ENCODE measurements at places on chromosomes 4 and X.

DNA sequence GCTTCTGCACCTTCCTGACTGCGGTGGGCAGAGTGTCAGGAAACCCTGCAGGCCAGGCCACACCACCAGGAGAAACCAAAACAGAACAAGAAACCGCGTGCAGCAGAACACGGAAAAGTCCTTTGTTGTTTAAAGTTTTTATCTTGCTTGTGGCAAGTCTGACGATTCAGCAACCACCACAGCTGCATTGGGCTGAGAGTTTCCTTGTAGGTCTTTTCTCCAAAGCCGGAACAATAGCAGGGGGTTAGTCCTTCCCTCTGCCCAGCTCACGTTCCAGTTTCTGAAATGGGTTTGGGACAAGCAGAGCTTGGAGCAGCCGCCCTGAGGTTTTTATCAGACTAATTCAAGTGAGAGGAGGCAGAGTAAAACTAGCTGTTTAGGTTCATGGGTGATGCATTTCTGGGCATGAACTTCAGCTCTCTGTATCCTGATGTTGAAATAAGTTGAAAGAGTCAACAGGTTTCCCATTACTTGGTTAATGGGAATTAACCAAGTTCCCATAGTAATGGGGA is 216.9 kb downstream of the PTTG2 start:
- peak; percentile 53 for DNase-seq

DNA sequence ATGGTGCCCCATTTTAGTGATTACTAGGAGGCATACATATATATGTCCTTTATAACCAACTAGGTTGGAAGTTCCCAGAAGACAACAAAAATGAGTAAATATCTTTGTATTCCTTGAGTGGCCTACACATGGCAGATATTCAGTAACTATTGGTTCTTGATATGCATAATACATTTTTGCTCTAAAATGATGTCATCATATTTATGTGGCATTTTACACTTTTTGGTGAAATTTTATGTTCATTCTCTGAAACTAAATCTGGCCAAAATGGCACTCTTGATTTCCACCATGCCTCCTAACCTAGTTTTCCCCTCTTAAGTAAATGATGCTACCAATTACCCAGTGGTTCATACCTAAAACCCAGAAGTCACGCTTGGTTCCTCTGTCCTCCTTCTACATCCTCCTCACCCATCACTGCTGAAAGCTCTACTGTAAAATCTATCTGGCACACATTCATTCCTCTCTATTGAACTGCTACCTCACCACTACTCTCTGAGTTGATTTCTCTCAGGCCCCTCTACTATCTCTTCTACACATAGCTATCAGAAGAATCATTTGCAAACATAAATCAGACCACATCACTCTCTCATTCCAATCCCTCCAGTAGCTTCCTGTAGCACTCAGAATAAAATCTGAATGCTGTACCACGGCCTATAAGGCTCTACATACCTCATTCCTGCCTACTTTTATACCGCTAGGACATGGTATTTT is 13.4 kb downstream of the SLC10A7 start:
- DNase-seq = no peak

- no peak for DNase-seq
These were observed 16.4 kb downstream of the DOK7 start for GRCh38 chr4:3479358-3480101.

GRCh38 chrX:146435472-146435871 is 374.1 kb upstream of the CXorf51B start:
- no peak for DNase-seq

GRCh38 chr4:82275431-82276331 is 98.1 kb downstream of the HNRNPD start:
- no peak for DNase-seq

GRCh38 chr4:168527560-168527959 is 30.7 kb downstream of the PALLD start:
- no peak for DNase-seq

GRCh38 chrX:10387011-10387410 is 230.2 kb downstream of the CLCN4 start:
- no peak for DNase-seq

- no peak for DNase-seq
These were observed 210.8 kb upstream of the TEX13C start for GRCh38 chrX:125108921-125109320.

DNA sequence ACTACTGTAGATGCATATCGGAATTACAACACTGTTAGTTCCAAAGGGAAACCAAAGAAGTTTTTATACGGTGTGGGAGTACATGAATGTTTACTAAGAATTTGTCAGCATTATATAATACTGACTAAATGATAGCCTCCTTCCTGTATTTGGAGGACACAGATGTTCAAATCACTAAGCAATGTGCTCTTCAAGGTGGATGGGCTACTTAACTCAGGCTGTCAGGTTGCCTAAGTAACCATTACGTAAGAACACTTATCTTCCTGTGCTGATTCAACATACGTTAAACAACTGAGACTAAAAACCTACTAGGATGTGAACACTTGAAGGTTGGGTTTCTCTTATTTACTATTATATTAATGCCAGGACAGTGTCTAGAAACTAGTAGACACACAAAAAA is 81.9 kb upstream of the HPGD start:
- no peak for DNase-seq

DNA sequence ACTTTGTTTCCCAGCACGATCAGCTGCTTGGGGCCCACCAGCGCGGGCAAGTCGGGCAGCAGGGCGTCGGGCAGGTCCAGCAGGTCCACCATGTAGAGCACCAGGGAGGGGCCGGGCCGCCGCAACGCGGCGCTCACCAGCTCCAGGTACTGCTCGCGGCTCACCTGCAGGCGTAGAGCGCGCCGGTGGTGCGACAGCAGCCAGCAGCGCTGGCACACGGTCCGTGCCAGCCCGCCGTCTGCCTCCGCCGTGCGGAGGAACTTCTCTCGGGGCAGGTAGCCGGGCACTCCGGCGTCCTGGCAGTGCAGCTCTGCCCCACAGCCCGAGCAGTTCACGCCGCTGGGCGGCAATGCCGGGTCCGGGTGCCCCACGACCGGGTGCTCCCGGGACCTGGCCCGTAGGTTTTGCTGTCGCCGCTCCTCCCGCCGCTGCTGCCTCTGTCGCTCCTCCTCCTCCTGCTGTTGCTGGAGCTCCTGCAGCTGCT is 527 bp downstream of the NOA1 start:
- DNase-seq = peak; percentile 47

DNA sequence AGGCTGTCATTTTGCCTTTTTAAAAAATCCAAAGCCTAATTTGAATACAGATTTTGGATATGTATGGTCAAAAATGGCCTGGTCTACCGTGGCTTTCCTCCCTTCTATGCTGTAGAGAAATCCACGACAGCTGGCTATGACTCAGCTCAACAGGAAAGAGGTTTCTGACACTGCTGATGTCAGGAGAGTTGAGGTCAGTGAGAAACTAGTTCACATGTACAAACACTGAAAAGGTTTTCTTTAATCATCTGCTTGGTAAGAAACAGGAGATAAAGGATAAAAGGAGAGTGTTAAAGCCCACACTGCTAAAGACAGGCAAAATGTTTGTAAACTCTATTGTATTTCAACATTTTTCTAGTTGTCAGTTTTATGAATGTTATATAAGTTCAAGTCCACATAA is 113.9 kb downstream of the NYX start:
- DNase-seq = peak; percentile 15

DNA sequence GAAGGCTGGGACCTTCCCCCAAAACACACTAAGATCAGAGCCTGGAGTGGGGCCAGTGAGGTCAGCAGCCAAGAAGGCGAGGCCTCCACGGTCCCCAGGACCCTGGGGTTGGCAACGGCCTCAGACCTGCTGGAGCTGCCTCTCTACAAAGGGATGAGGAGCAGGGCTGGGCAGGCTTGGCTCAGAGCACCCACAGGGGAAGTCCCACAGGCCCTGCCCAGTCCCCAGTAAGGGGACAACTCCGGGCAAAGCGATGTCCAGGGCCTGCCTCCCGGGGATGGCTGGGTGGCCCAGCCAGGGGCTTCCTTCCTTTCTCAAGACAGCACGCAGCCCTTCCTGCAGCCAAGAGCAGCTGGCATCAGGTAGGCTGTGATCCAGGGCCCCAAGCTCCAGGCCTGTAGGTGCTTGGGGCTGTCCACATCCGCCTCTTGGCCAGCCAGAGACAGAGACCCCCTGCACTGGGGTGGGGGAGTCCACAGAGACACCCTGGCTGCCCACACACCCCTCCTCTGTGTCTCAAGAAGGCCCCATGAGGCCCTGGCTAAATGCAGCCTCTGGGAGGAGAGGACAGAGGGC is 5.7 kb downstream of the MXD4 start:
- no peak for DNase-seq

- DNase-seq = no peak
These were observed 34.7 kb downstream of the ERVMER34-1 start for GRCh38 chr4:52716364-52717151.

DNA sequence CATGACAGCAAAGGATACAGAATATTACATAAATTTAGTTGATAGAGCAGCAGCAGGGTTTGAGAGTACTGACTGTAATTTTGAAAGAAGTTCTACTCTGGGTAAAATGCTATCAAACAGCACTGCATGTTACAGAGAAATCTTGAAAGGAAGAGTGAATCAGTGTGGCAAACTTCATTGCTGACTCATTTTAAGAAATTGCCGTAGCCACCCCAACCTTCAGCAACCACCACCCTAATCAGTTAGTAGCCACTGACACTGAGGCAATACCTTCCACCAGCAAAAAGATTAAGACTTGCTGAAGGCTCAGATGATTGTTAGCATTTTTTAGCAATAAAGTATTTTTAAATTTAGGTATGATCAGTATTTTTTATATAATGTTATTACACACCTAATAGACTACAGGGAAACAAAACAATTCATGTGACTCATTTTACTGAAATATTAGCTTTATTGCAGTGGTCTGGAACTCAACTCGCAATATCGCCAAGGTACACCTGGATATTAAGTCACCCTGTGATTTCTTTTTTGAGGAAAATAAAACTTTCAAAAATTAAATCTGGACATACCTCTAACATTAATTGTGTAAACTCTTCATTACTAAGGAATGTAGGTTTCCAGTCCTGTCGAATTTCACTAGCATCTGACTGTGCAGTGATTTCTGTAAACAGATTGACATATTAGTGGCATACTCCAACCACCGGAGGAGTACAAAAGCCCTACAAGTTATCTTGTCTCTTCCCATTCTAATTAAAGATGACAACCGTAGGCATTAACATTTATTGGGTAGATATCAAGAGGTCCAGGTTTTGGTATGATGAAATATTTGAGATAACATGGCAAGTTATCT is 71.1 kb downstream of the CLOCK start:
- DNase-seq = no peak

- no peak for DNase-seq
These were observed 91.7 kb downstream of the CEP44 start for GRCh38 chr4:174375422-174375821.

GRCh38 chrX:40735325-40736169 is at the start of gene MED14:
MED14 (minus strand) TSS chrX:40735542; CDS start chrX:40735412, 130 bp downstream.
- DNase-seq = peak; percentile 91

DNA sequence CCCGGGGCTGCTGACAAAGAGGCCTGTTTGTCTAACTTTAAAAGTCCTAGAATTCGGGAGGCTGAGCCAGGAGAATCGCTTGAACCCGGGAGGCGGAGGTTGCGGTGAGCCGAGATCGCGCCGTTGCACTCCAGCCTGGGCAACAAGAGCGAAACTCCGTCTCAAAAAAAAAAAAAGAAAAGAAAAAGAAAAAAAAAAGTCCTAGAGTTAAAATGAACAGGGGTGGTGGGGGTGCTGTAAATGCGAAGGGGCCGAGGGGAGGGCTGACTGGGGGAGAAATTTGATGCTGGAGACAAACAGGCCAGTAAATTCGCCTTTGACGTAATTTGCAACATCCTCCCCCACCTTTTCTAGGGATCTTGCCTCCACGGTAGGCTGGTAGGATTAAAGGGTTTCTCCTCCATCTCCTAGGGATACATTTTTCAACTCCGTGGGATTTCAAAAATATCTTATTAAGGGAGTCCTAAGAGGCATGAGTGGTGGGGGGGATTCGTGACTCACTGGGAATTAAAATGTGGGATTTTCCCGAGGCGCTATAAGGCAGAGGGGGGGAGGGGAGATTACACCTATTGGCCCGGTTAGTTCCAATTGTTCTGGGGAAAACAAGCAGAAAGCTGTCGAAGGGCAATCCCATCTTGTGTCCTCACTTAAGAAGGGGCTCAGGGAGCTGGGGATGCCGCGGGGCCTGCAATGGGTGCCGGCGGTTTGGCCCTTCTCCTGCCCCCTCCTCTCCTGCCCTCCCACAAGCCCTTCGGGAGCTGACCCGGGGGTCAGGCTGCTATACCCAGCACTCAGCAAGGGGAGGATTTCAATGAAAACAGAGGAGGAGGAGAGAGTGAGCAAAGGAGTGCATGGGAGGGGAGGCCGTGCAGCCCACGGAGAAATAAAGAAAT is 3.0 kb upstream of the BCOR start:
- no peak for DNase-seq

- DNase-seq = no peak
These were observed 85.4 kb downstream of the PHKA2 start for GRCh38 chrX:18898492-18898891.

DNA sequence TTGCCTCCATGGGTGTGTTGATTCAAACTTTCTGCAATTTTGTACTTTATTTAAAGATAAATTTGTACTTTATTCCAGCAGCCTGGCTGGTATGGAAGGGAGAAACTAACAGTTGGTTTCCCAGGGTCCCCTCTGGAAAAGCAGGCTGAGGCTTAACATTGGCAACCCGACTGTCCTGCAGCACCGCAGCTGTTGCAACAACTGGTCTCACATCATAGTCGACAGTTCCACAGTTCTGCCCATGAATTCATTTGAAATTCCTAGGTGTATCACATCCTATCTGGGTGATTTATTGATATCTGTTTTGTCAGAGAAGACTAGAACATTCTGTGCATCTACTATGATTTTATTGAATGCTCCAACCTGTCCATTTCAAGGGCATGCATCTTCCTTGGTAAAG is 98.8 kb upstream of the GATB start:
- DNase-seq = no peak

DNA sequence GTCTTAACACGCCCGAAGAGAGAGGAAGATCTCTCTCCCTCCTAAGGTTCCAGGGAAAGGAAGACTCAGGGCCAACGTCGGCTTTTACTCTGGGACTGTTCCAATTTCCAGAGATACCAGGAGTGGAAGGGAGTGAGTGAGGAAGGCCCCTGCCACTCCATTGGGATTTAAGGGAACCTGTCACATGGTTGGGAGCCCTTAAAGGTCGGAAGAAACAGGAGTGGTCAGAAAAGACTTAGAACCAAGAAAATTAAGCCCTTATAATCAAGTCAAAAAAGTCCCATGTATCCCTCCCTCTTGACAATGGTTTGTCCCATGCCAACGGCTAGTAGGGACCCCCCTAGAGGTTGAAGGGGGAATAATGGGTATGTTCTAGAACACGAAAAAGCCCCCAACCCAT is at the start of gene TEX13A:
Gene TEX13A, minus strand, starts transcription at position 59 of the 400 bp plus-strand sequence. CDS start 297 bp downstream, outside the sequence.
- no peak for DNase-seq

- no peak for DNase-seq
These were observed 156.9 kb downstream of the SLIT2 start for GRCh38 chr4:20408611-20409010.

Data from stimulated activated naive CD4-positive, alpha-beta T cell treated with Interleukin-2 at 50 U/mL for 16 hours (primary cell).